ENCODE measurements at places on chromosomes 6 and 20.
A peak's percentile ranks its signal among the peaks of the same experiment; 100 is the strongest.

DNA sequence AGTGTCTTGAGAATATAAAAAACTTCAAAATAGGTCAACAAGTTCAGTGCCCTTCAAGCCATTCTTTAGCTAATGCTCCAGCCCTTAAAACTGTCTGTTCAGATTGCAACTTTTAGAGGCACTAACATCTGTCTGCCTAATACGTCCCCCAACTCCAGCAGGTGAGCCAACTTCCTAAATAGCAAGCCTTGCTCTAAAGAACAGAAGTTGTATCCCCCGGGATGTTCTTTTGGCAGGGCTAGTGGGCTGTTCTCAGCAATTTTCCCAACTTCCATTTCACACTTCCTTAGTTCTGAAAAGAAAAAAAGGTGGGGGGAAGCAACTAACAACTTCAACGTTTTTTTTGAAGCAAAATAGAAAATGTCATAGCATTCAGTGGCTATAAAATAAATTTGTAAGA lies 290.0 kb upstream of the PTCHD4 start:
- DNase-seq, result no peak

GRCh38 chr6:168584671-168585070 lies 143.7 kb downstream of the SMOC2 start:
- no peak for DNase-seq

DNA sequence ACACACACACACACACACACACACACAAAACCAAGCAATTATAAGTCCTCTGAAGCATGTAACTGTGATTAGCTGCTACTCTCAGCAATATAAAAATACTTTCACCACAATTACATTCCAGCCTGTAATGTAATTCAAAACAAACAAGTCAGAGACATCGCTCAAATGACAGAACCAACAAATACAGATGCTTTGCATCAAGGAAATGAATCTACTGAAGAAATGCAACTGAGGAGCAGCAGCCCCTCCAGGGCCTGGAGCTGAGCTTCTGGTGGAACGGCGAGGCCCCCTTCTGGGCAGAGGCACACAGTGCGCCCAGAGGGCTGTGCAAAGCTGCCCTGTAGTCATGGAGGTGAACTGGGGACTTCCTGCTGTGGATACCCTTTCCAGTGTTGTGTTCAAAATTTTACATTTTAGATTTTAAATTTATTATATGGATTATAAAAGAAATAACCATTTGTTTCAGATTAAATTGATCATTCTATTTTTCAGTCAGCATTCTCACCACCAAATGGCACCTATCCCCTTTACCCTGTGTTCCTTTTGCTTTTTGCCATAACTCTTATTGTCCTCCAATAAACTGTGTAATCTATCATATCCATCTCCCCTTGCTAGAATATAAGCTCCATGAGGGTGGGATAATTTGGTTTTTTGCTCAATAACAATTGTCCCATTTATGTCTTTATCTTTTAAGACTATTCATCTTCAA lies 23.2 kb downstream of the ADAT2 start:
- peak; percentile 83 for DNase-seq

- DNase-seq, result no peak
These were observed 7.7 kb upstream of the TMEM181 start for GRCh38 chr6:158552055-158552795.

DNA sequence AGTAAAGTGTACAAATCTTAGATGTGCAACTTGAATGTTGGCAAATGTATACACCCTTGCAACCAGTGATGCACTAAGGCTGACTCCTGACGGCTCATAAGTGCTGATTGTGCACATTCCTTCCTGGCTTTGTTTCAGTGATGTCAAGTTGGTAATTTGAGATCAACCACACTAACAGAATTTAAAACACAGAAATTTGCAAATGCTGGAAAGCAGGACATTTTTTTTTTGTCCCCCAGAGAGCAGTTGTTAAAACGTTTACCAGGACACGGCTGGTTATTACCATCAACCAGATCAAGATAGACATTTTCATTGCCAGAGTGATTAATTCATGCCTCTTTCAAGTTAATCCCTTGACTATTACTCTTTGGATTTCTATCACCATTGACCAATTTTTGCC lies 735.6 kb downstream of the RFPL4B start:
- DNase-seq, result no peak

DNA sequence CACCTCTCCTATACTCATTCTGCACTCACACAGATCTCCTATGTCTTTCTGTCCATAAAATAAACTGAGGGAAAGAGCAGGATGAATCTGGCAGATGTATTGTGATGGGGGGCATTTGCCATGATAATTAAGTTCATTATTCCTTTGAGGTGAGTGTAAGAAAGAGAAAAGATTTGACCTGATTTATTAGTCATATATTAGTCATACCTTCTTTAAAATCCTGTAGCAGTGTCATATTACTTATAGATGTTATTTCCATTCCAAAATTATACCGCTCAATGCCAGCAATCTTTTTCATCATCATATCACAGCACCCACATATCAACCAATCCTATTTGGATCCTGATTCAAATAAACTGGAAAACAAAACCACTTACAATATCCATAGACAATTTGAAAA lies 733.3 kb upstream of the SLC35B3 start:
- DNase-seq, result no peak

GRCh38 chr20:3046677-3047462 lies 1.0 kb downstream of the MRPS26 start:
- DNase-seq, result no peak

DNA sequence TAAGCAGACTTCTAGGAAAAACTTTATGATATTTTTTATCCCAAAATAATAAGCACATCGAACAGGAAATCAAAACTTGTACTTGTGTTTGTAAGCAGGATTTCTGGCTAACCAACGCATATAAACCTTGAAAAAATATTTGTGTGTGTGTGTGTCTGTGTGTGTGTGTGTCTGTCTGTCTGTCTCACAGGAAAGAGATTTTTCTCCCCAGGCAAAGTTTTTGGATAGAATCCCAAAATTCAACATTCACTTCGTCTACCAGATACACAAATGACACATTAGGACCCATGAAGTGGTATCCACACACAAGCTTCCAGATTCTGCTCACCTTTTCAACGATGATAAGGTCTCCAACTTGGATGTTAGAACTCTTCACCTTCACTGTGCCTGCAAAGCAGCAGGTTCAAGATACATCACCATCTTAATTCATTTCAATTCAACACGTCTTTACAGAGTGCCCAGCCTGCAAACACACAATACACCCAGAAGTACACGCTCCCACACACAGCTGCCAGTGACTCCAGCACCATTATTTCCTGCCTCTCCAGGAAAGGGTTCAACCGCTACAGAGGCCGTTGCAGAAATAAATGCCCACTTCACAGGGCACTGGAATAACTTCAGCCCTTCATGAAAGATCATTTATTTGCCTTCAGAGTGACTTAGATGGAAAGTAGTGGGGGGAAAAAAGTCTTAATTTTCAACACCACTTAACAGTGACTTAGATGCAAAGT lies 70.9 kb downstream of the ATP9A start:
- DNase-seq, result no peak

DNA sequence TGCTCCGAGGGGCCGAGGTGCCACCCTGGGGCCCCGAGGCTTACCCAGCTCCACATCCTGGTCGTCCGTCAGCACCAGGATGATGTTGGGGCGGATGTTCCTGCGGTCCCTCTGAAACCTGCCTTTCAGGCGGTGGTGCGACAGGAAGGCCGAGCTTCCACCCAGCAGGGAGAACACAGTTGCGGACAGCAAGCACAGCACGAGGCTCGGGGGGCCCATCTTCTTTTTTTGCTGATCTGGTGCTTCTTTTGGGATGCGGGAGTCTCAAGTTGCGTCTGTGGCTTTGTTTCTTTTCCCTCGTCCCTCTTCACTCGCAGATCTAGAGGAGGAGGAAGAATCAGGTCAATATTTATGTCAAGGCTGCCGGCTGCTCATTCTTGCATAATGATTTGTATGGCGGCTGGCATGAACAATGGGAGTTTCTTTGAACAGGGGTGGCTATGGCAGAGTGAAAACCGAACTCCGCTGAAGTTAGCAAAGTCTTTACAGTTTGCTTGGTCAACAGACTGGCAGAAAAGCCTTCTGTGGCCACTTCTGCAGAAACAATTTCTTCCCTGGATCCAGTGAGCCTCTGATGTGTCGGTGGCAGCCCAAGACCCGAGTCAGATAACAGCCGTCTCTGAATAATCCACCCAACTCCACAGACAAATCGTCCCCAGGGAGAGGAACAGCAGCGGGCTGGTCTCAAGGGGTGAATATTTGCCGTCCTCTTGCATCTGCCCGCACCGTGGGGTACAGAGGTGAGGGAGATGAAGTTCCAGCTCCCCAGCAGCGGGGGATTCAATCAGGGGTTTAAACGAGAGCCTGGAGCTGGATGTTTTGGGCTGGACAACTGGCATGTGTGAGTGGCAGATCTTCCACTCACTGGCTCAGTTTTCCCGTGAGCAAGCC lies 27.9 kb downstream of the SULF2 start:
- DNase-seq, result no peak

GRCh38 chr6:16148498-16148897 lies 19.6 kb downstream of the MYLIP start:
- DNase-seq, result no peak

GRCh38 chr6:65711531-65711930 lies 4.5 kb upstream of the EYS start:
- no peak for DNase-seq

- DNase-seq, result no peak
These were observed at the start of gene TRIM31 for GRCh38 chr6:30113003-30113759. Gene TRIM31 (minus strand): TSS chr6:30113090. CDS start chr6:30112805, 285 bp downstream.

DNA sequence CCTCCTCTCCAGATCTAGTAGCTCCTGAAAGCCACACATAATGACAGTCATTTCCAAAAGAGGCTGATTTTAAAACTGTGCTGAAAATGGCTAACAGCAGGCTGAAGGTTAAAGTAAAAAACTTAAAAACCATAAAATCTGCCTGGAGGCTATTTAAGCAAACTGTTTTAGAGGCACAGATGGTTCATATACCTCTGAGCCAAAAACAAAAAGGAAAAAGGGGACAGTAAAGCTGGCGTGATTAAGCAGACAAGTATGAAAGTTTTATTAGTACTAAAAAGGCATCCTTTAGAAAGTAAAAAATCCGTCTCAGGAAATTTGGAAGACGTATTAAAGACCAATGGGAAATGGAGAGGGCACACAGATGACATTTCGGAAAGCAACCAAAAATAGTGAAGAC lies 55.8 kb downstream of the SOBP start:
- no peak for DNase-seq

DNA sequence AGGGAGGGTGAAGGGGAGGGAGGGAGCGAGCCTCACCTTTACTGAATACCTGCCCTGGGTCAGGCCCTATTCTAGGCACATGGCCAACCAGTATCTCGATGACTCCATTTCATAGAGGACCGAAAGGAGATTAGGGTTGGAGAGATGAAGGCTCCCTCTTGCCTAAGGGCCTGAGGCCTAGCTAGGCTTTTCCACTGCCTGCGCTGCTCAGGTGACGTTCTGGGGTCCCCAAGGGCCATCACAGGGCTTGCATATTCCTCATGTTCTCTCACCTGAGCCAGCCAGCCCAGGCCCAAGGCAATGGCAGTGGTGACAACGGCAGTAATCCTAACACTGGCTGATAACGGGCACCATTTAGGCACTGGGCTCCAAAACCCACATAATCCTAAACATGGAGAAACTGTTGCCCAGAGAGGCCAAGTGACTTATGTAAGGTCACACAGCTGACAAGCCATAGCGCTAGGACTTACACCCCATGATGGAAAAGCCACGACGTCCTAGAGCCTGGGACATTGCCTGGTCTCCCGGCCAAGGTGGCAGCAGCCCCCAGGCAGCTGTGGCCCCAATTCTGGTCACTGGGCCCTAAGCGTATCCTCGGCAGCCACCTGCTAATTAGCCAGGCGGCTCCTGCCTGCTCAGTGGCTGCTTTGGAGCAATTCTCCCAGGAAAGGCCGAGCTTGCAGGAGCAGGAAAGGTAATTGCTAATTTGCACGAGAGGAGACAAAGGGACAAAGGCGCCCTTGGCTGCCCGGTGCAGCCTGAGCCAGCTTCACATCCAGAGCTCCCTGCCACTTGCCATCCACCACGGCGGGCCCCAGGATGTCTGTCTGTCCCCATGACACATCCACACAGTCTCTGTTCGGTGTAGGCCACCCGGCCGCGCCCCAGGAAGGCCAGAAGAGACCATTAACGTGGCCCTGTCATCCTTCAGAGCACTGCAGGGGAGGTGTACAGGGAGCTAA lies 21.5 kb downstream of the NOL4L start:
- no peak for DNase-seq

DNA sequence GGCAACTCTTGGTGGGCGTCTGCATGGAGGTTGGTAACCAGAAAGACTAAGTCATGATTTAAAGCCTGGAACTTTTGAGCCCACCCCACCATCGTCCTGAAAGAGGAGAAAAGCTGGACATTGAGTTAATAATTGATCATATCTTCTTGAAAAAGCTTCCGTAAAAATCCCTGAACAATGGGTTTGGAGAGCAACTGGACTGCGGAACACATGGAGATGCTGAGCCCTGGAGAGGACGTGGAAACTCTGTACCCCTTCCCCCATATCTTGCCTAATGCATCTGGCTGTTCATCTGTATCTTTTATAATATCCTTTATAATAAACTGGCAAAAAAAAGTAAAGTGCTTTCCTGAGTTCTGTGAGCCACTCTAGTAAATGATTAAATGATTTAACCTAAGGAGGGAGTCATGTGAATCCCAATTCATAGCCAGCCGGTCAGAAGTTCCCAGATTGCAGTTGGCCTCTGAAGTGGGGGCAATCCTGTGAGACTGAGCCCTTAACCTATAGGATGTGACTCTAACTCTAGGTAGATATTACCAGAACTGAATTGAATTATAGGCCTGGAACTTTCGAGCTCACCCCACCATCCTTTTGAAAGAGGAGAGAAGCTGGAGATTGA lies 26.5 kb upstream of the LGSN start:
- DNase-seq, result no peak

GRCh38 chr6:134363323-134364039 lies 45.6 kb upstream of the SGK1 start:
- DNase-seq, result no peak

- DNase-seq, result no peak
These were observed 62.7 kb downstream of the COL12A1 start for GRCh38 chr6:75143191-75143590.

DNA sequence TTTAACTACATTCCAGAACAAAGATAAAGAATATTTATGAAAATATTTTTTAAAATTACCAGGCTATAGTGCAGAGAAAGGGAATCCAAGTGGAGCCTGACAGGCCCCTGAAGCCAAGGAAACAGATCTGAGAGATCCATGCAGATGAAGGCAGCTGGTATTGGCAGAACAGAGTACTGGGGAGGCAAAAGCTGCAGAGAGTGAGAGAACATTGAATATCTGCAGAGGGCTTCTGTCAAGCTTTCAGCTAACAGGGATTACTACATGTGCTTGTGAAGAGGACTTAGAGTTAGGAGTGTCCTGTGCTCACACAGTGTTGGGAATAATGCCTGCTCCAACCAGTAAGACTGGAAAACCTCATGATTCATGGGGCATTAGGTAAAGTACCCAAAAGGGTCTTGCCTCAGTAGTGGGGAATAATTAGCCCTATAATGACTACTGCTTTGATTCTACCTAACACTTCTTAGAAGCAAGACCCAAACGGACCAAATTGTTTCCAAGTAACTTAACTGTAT lies 657.2 kb downstream of the DHX35 start:
- no peak for DNase-seq
